Activated naive CD4-positive, alpha-beta T cell treated with anti-CD3 and anti-CD28 coated beads, Interleukin-2, amount 50 U/mL, for 72 hours (primary cell): ENCODE measurements at places on chromosomes 6 and 20. TPM values are rescaled to one million over a fixed set of nuclear protein-coding genes. Genes with fewer than 3 reads are reported as not detected.

OGFRL1 gene
- total RNA-seq: 4.2 TPM

SASH1 gene
- total RNA-seq: 0.52 TPM

ANGPT4 gene
- not detected for total RNA-seq

ADIG gene
- total RNA-seq: not detected

FAM209B gene
- 0.88 TPM for total RNA-seq

SLC22A1 gene
- total RNA-seq: not detected

LY86 gene
- 0.96 TPM for total RNA-seq

SALL4 gene
- total RNA-seq: 0.36 TPM

SRSF6 gene
- 159 TPM for total RNA-seq

GTSF1L gene
- not detected for total RNA-seq

SLC22A16 gene
- not detected for total RNA-seq

RGS17 gene
- total RNA-seq: not detected

CST4 gene
- total RNA-seq: not detected

VWA7 gene
- total RNA-seq: 2.6 TPM

PRRT1 gene
- total RNA-seq: 0.84 TPM

FARS2 gene
- 8.2 TPM for total RNA-seq

SNHG17 gene
- 102 TPM for total RNA-seq

OPRM1 gene
- not detected for total RNA-seq

RAET1E gene
- not detected for total RNA-seq

FOXF2 gene
- total RNA-seq: not detected

DLK2 gene
- total RNA-seq: 3.4 TPM

CGA gene
- not detected for total RNA-seq

ZHX3 gene
- total RNA-seq: 8.2 TPM
